Stimulated activated CD8-positive, alpha-beta memory T cell treated with anti-CD3 and anti-CD28 coated beads, Interleukin-4, amount 100 ng/mL, for 1 hour (primary cell): ENCODE measurements at places on chromosomes 5 and 9.

- no peak for DNase-seq
Observed at GRCh38 chr9:573691-574410, 267.6 kb upstream of the DMRT1 start.

DNA sequence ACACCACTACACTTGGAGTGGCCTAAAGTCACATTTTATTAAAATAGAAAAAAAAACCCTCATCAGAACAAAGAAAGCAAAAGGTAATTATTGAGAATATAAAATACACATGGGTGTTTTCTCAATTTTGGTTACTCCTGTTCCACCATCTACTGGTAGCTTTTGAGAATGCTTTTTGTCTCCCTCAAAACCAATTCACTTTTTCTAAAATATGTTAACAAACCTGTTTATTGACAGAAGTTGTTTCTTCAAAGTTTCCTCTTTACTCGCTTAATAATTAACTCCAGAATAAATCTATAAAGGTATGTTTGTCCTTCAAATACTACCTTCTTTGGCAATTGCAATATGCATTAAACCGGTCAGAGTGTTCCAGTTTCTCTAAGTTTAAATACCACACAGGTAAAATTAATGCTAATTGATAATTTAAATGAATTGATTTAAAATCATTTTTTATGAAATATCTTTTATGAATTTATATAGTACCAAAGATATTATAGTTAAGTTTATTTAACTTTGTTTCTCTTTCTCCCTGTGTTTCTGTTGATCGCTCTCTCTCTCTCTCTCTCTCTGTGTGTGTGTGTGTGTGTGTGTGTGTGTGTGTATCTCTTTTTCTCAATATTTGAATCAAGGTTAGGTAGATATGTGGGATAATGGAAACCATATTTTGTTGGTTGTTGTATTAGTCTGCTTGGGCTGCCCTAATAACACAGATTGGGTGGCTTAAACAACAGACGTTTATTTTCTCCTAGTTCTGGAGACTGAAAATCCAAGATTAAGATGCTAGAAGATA is 487.4 kb downstream of the PRDM9 start:
- no peak for DNase-seq

DNA sequence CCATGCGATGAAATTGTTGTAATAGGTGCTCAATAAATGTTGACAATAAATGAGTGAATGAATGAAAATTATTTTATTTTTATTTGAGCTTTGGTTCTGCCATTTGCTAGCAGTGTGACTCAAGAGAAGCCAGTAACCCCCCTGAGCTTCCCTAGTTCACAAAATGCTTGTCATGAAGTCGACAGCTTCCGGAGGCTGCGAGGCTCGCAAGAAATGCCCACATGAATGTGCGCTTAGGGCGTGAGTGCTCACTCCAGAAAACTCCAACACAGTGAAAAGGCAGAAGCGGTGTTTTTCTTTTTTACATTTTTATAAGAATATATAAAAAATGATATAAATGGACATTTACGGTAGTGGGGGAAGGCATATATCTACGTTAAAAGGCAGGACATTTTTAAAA is 26.5 kb downstream of the CDKN2A start:
- DNase-seq: no peak

- DNase-seq: no peak
Observed at GRCh38 chr5:56827049-56827448, 11.7 kb downstream of the MAP3K1 start.

- DNase-seq: no peak
Observed at GRCh38 chr5:159324102-159324755, 6.1 kb downstream of the IL12B start.

- DNase-seq: no peak
Observed at GRCh38 chr5:161201558-161201957, 345.0 kb downstream of the GABRB2 start.

- no peak for DNase-seq
Observed at GRCh38 chr5:68502531-68502930, 287.0 kb downstream of the PIK3R1 start.

DNA sequence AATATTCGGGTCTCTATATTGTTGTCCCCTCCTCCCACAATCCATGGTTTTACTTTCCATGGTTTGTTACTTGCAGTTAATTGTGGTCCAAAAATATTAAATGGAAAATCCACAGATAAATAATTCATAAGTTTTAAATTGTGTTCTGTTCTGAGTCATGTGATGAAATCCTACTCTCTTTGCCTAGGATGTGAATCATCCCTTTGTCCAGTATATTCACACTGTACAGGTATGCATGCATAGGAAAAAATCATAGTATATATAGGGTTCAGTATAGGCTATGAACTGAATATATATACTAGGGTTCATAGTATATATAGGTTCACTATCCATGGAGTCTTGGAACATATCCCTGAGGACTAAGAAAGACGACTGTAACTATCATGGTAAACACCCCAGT is 19.6 kb downstream of the INSYN2B start:
- no peak for DNase-seq
